Amniotic epithelial cell (primary cell): ENCODE measurements at places on chromosomes 1 and 21.

- peak; percentile 58 for DNase-seq
These were observed 24.9 kb downstream of the ZC3H11B start for GRCh38 chr1:219587801-219588561.

- no peak for DNase-seq
These were observed 7.6 kb upstream of the TIE1 start for GRCh38 chr1:43293176-43293575.

DNA sequence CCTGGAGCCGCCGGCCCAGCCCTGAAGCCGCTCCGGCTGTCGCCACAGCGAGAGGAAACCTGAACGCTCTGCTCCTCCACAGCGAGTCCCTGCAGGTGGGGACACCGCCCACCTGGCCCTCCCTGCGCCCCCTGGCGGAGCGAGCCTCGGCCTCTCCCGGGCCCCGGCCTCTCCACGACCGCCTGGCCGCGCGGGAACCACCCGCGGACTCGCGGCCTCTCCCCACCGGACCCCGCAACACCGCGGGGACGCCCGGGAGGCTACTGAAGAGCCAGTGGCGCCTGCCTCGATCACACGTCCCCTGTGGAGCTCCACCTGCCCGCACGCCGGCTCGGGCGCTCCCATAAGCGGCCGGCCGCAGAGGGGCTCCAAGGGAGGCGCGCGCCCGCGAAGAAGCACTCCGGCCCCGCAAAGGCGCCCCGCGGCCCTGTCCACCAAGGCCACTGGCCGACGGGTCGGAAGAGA lies 109.6 kb downstream of the KCNN3 start:
- DNase-seq, result no peak

- DNase-seq, result no peak
These were observed 1.1 kb downstream of the TFF2 start for GRCh38 chr21:42349420-42350317.

- DNase-seq, result peak; percentile 9
These were observed at the start of gene CD1D for GRCh38 chr1:158180741-158181576. CD1D (plus strand) TSS chr1:158180895; CDS start chr1:158181102, 207 bp downstream.

- DNase-seq, result peak; percentile 38
These were observed 2.4 kb upstream of the BRWD1 start for GRCh38 chr21:39315603-39316445.

- DNase-seq, result no peak
These were observed 32.2 kb downstream of the POFUT2 start for GRCh38 chr21:45255381-45256020.

GRCh38 chr1:19648239-19648638 lies 4.1 kb downstream of the NBL1 start:
- DNase-seq, result no peak

DNA sequence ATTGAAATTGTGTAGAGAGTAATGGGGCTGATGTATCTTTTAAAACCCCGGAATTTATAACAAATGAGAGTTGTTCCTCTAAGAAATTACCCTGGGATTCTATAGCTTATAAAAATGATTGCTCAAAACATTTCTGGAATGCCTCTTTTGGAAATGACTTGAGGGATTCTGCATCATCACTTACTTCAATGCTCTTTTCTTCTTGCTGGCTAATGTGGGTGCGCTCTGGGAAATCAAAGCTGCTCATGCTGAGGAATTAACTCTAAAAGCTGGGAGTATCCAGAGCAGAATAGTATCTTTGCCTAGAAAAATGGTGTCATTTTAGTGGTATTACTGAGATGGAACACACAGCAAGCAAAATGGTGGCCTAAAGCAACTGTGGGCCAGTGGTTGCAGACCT lies 23.0 kb upstream of the TBX15 start:
- no peak for DNase-seq

GRCh38 chr21:15062606-15062965 lies 2.2 kb downstream of the NRIP1 start:
- DNase-seq, result peak; percentile 42

DNA sequence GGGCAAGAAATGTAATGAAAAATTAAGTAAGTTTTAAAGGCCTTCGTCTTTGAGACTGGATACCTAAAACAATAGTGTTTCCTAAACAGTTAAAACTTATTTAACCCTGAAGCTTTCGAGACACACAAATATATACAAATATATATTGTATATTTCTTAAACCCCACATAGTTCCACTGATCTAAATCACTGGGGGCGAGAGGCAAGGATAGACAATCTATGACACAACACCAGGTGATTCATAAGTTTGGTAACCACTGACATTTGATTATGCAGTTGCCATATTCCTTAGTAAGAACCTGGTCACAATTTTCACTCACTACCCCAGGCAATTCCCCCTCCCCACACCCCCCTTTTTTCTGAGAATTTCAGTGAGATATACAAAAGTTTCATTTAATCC lies 55.3 kb upstream of the BOLA1 start:
- peak; percentile 73 for DNase-seq

- DNase-seq, result no peak
These were observed 324.0 kb downstream of the RPS6KC1 start for GRCh38 chr1:213375002-213375401.

GRCh38 chr1:213162862-213163261 lies 111.8 kb downstream of the RPS6KC1 start:
- no peak for DNase-seq

DNA sequence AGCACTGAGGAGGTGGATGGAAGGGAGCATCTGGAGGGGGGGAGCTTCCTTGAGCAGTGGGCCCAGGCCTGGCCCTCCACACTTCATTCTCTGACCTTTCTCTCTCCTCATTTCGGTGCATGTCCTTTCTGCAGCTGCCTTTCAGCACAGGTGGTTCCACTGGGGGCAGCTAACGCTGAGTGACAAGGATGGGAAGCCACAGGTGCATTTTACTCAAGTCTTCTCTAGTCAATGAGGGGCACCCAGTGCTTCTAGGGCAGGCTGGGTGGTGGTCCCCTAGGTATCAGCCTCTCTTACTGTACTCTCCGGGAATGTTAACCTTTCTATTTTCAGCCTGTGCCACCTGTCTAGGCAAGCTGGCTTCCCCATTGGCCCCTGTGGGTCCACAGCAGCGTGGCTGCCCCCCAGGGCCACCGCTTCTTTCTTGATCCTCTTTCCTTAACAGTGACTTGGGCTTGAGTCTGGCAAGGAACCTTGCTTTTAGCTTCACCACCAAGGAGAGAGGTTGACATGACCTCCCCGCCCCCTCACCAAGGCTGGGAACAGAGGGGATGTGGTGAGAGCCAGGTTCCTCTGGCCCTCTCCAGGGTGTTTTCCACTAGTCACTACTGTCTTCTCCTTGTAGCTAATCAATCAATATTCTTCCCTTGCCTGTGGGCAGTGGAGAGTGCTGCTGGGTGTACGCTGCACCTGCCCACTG lies 43.2 kb downstream of the YARS1 start:
- no peak for DNase-seq

- no peak for DNase-seq
These were observed 71.7 kb downstream of the APP start for GRCh38 chr21:26098772-26099397.
